ENCODE measurements at places on chromosomes 3 and 15.

GRCh38 chr15:64305261-64305660 is 50.7 kb downstream of the CSNK1G1 start:
- DNase-seq, result no peak

- DNase-seq, result peak; percentile 62
Measured at GRCh38 chr3:194640829-194641228, 7.6 kb upstream of the TMEM44 start.

GRCh38 chr15:48541341-48542278 is 103.9 kb downstream of the FBN1 start:
- DNase-seq, result no peak

GRCh38 chr15:90004671-90005070 is 3.5 kb downstream of the ZNF710 start:
- no peak for DNase-seq

- peak; percentile 47 for DNase-seq
Measured at GRCh38 chr3:103048068-103048722, 613.4 kb downstream of the ZPLD1 start.

Measured in DND-41 (cell line).